ENCODE measurements at places on chromosomes 16 and 17.

- no peak for DNase-seq
Observed at GRCh38 chr16:55047903-55048497, 117.3 kb downstream of the IRX5 start.

DNA sequence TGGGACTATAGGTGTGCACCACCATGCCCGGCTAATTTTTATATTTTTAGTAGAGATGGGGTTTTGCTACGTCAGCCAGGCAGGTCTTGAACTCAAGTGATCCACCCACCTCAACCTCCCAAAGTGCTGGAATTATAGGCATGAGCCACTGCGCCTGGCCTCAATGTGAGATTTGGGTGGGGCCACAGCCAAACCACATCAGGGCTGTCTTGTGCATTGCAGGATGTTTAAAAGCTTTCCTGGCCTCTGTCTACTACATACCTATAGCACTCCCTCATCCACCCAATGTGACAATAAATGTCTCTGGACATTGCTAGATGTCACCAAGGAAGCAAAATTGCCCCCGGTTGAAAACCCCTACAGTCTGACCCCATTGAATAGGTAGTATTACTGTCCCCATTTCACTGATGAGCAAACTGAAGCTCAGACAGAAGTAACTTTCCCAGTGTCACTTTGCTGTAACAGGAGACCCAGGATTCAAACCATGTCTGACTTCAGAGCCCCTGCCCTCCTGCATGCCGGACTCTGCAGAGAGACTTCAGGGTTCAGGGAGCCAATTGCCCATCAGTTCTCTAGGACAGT is 3.6 kb upstream of the MAP3K14 start:
- DNase-seq: no peak

DNA sequence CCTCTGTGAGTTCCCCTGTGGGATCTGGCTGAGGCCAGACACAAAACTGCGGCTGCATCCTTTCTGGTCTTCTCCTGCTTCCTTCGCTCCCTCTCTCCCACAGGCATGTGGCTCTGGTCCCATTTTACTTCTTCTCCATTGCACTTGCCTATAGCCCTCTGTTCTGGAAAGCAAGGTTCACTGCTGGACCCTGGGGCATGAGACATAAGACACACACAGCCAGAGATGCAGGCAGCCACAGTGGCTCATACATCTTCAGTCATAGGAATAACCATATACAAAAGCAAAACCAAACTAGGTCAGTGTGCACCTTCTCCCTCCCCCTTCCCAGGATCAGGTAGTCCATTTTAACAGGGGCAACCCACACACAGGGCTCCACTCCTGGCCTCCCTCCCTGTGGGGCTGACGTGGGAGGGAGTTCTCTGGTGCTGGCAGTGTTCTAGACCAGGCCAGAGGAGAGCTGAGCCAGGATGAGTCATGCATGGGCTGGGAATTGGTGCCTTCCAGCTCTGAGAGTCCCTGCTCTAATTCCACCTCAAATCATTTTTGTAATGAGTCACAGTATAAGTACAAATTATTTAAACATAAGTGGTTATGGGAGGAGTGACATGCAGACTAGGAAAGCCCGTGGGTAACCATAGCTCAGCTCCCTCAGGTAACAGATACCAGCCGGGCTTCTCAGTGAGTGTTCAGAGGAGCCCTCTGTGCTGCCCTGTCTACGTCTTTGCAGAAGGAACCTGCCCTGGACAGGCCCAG is 58.0 kb downstream of the ASIC2 start:
- peak; percentile 1 for DNase-seq

GRCh38 chr16:57735755-57736418 is at the start of gene KATNB1:
Gene KATNB1, plus strand, starts transcription at chr16:57735770. Its CDS starts 1,474 bp downstream, at chr16:57737244.
- no peak for DNase-seq

GRCh38 chr17:67558740-67559380 is 158.9 kb upstream of the NOL11 start:
- DNase-seq: peak; percentile 6

DNA sequence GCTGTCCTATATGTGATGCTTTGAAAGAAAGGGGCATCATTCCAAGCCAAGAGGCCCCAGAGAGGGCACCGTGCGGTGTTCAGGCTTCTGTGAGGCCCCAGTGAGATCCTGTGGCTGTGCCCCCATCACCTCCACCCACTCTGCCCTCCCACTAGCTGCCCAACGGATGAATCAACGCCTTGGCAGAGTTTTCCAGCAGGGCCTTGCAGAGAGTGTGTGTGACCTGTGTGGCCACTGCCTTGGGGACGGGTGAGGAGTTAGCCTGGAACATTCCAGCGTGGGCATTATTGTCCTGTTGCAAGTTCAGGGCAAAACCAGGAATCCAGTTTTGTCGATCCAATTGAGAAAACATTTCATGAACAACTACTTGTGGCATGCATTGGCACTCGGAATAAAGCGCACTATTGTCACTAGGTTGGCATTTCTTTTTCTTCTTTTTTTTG is 53.7 kb downstream of the SF3B3 start:
- DNase-seq: no peak

DNA sequence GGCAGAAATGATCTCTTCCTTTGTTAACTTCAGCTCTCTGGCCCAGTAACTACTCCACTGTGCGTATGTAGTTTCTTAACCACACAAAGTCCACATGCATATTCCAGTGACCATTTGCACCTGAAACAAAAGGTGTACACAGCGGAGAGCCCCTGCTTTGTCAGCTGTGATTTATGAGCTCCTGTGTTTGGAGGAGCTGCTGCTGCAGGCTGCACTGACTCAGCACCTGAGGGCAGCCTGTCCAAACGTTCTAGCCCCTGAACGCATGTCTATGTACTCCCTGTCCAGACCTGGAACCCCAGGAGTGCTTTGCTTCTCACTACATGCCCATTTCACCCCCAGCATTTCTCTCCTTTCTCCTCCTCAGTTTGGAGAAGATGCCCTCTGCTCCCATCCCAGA is 216.1 kb downstream of the ABCC12 start:
- no peak for DNase-seq

GRCh38 chr16:83803811-83804210 is 4.0 kb upstream of the HSBP1 start:
- DNase-seq: no peak

DNA sequence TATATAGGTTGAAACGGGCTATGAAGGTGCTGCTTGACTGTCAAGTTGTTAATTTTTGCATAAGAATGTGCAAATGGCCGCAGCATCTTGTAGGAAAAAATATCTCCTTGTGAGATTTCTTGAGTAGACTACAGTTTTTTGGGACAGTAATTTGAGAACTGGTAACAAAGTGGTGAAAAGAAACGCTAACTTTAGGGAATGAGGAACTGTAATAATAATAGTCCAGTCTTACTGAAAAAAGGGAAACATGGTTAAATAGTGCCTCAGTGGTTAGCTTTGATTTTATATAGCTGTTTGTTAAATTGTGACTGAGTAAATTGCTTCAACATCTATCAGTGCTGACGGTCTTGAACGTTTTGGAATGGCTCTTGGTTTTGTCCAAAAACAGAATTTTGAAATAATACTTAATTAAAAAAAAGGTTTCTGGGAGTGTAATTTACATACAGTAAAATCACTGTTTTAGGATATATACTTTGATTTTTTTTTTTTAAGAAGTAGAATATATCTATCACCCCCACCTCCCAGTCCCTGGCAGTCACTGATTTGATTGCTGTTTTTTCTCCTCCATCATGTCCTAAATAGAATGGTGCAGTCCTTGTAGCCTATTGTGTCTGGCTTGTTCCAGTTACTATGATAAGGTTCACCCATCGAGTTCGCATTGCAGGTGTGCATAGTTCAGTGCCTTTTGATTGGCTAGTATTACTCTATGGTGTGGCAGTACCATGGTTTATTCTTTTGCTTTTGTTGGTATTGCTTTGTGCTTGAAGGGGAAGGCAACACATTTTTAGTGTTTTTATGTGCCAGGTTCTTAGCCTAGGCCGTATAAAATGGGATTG is 2.8 kb downstream of the HAPSTR1 start:
- no peak for DNase-seq

- DNase-seq: no peak
Observed at GRCh38 chr16:89044418-89045180, 49.1 kb upstream of the ACSF3 start.

GRCh38 chr16:57591870-57592485 is 36.5 kb upstream of the ADGRG1 start:
- DNase-seq: no peak

- no peak for DNase-seq
Observed at GRCh38 chr16:86733546-86734254, 155.4 kb downstream of the FOXL1 start.

DNA sequence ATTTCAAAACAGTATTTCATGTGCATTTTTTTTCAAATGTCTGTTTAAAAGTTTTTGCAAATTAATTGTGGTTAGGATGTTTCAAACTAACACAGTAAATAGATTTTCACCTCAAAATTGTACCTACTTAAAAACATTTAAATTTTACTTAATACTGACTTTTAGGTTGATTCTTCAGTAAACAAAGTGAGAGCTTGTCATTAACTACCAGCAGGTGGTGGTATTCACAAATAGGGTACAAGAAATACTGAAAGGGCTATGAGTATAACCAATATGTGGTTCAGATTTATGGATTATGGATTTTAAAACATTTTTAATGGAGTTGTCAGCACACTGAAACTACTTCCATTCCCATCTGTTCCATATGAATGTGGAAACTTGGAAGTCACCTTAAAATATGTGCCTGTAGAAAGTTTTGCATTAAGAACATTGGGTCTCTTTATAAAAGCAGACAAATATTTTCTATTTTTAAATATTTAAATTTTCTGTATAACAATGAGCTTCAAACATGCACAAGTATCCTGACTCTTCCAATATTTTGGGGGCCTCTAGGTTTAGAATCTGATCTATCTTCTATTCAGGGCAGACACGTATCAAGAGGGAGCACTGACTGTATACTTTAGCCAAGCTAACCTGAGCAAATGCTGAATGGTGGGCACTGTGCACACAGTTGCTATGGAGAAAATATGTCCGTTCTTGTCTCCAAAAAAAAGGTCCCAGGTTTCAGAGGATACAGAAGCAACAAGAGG is 155.6 kb downstream of the SNX11 start:
- DNase-seq: no peak

- peak; percentile 79 for DNase-seq
Observed at GRCh38 chr17:45147581-45148182, 593 bp upstream of the HEXIM1 start.

DNA sequence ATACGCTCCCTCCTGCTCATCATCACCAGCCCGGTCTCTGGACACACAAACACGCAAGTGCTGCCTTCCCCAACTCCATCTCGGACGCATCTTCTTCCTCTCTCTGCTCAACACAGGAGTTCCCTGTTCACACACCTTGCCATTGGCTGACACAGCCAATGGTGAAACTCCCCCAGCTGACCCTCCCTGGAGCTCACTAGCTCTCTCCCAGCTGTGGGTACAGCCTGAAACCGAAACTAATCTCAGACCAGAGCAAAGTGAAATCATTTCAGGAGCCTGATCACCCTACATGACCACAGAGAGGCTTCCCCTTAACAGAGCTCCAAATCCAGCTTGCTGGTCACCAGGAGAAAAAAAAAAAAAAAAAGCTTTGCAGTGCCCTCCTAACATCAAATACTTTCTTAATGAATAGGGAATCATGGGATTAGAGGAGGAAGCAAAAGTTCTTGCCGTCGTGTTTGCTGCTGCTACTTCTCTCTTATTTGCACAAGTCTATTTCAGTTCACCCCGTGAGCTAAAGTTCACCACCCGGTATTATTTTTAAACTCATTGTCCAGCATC is 8.3 kb downstream of the CUEDC1 start:
- no peak for DNase-seq

GRCh38 chr17:17213775-17214174 is 7.6 kb upstream of the PLD6 start:
- DNase-seq: no peak

- no peak for DNase-seq
Observed at GRCh38 chr17:71229070-71229469, 891.8 kb upstream of the SOX9 start.

DNA sequence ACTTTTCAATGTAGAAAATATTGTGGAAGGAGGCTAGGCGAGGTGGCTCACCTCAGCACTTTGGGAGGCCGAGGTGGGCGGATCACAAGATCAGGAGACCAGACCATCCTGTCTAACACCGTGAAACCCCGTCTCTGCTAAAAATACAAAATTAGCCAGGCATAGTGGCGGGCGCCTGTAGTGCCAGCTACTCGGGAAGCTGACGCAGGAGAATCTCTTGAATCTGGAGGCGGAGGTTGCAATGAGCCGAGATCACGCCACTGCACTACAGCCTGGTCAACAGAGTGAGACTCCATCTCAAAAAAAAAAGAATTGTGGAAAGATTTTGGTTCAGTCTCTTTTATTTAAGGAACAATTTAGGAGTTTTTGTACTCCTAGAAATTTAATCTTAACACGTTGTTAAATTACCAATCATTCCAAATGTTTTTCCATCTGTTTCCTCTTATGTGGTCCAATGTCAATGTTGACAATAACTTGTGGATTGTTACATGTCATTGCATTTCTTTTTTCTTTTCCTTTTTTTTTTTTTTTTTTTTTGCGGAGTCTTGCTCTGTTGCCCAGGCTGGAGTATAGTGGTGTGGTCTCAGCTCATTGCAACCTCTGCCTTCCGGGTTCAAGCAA is 124.6 kb upstream of the HAS3 start:
- DNase-seq: no peak

GRCh38 chr17:15659663-15660062 is 24.4 kb downstream of the TRIM16 start:
- DNase-seq: no peak
